CD4-positive, alpha-beta T cell treated with Interleukin-6 for 4 hours (primary cell): ENCODE measurements at places on chromosomes 7 and 10.
A peak's percentile ranks its signal among the peaks of the same experiment; 100 is the strongest.

GRCh38 chr7:37028909-37029440, 304.7 kb upstream of the AOAH start:
- DNase-seq, result peak; percentile 13

DNA sequence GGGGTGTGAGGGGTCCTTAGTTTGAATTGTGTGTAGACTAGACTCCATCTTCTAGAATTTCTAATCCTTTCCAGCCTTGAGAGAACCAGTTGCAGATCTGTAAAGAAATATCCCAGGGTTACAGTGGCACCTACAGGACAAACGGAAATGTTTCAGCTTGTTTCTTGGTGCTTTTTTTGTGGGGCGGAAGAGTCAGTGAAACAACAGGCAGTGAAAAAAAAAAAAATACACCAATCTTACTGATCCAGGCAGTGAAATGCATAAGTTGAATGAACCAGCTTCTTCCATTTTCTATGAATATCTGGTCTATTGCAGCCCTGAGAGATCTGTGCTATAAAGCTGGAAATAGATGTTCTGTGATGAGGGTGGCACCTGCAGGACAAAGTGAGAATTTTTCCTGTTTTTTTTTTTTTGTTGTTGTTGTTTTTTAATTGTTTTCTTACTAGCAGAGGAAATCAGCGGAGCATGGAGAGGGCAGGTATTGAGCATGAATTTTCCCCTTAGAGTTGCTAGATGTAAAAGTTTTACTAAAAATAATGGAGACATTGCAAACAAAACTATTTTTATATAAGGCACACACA, 81.9 kb upstream of the DYNC1I1 start:
- DNase-seq, result no peak

DNA sequence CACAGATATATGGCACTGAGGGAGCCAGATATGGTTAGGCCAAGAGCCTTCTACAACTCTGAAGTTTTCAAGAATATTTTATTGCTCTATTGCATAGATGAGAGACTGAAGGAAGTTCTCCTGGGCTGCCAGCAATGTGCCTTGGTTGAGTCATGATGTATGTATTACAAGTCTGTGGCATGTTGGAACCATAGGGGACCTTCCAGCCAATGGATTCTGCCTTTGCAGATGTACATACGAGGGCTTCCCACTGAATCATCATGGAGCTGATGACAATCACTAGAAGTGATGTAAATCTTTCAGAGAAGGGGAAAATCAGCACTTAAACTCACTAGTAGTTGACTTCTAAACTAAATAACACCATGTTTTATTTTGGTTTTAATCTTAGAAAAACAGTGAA, 419.5 kb downstream of the PHTF2 start:
- no peak for DNase-seq

- no peak for DNase-seq
These were observed 30.6 kb upstream of the TAX1BP1 start for GRCh38 chr7:27709137-27710075.

- no peak for DNase-seq
These were observed 26.3 kb upstream of the IFRD1 start for GRCh38 chr7:112423987-112424386.

DNA sequence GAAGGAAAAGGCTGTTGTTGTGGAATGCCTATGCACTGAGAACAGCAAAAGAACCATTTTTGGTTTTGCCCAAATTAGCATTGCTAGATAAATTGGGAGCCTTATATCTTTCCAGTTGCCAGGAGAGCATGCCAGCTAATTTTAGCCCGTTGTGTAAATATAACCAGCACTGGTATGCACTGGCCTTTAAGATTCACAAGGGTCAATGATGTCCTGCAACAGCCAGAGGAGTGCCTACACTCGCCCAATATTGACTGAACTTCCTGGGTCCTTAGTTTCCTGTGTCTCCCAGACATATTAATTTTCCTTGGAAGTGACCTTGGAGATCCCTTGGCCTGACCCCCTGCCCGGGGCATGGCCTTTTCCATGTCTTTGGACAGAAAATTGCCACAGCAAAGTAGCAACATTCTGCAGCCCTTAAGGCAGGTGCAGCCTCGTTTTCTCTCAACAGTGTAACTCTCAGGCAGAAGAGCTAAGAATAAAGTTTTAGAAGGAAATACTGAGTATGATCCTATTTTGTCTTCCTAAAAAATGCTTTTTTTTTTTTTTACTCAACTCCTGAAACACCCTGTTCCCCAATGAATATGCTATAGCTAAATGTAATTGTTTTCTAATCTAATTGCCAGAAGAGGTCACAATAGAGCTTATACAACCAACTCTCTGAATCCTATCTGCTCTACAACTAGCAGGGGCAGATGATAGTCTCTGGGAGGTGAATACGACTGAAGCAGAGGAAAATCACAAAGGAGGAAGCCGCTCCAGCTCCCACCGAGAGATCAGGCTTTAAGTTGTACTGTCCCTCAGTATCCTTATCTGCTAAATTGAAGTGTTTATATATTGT, 131.9 kb upstream of the PCGF5 start:
- DNase-seq, result no peak

- no peak for DNase-seq
These were observed 140.6 kb downstream of the FAM53B start for GRCh38 chr10:124603376-124604213.

- no peak for DNase-seq
These were observed 149.1 kb downstream of the GRID1 start for GRCh38 chr10:86217371-86218080.

GRCh38 chr10:77560052-77560451, 77.6 kb downstream of the KCNMA1 start:
- no peak for DNase-seq

- no peak for DNase-seq
These were observed 7.0 kb upstream of the PPP1R35 start for GRCh38 chr7:100443096-100443840.

- no peak for DNase-seq
These were observed 306.7 kb downstream of the CRPPA start for GRCh38 chr7:16114633-16115032.

GRCh38 chr7:158957921-158958491, 101.6 kb downstream of the DYNC2I1 start:
- peak; percentile 60 for DNase-seq

GRCh38 chr10:82282782-82283456, 407.9 kb downstream of the NRG3 start:
- DNase-seq, result no peak

- DNase-seq, result no peak
These were observed 222.4 kb downstream of the RPS24 start for GRCh38 chr10:78255796-78256638.

GRCh38 chr10:72679838-72680241, 12.1 kb upstream of the MCU start:
- no peak for DNase-seq

DNA sequence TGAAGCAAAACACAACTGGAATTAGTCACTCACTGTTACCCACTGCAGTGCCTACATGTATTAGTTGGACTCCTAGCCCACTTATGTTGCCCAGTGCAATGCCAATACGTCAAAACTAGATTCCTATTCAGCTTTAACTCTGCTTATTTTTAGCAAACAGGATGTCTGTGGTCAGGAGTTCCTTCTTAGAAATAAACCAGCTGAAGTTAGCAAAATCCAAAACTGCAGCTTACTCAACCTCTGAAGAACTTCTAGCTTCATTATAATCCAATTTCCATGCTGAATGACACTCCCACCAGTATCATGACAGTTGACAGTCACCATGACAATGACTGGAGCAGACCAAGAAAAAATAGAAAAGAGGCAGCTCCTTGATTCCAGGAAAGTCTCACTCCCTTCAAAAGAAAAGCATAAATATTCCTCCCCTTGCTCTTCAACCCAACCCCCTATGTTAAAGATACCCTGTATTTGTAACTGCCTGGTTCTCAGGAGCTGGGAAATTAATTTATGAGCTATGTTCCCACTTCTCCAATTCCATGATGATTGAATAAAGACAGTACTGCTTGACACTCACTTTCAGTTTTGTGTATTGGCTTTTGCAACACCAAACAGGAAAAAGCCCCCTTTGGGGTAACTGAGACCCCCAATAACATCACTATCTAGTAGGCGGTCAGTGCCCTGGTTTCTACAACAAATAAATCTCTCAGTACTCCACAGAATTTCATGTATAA, 327.4 kb downstream of the SORCS1 start:
- DNase-seq, result no peak

- DNase-seq, result no peak
These were observed 176.3 kb downstream of the GRID1 start for GRCh38 chr10:86190291-86190690.

DNA sequence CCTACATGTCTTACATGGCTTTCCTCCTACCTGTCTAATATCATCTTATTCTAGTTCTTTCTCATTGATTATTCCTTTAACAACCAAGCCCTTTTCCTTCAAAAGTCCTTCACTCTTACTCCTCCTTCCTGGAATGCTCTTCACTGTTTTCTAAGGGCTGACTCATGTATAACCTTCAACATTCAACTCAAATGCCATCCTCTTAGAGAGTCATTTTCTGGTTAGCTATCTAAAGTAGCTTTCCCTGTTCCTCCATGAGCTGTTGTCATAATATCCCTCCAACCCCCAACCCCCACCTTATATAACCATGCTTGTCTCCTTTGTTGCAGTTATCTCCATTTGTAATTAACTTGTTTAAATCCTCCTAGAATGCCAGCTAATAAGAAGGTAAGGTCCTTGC, 286.8 kb downstream of the ADK start:
- DNase-seq, result no peak

GRCh38 chr10:121325490-121326231, 272.6 kb downstream of the FGFR2 start:
- DNase-seq, result no peak

GRCh38 chr7:23955145-23955544, 245.1 kb downstream of the STK31 start:
- no peak for DNase-seq

GRCh38 chr7:86320341-86320740, 323.4 kb upstream of the GRM3 start:
- DNase-seq, result no peak

DNA sequence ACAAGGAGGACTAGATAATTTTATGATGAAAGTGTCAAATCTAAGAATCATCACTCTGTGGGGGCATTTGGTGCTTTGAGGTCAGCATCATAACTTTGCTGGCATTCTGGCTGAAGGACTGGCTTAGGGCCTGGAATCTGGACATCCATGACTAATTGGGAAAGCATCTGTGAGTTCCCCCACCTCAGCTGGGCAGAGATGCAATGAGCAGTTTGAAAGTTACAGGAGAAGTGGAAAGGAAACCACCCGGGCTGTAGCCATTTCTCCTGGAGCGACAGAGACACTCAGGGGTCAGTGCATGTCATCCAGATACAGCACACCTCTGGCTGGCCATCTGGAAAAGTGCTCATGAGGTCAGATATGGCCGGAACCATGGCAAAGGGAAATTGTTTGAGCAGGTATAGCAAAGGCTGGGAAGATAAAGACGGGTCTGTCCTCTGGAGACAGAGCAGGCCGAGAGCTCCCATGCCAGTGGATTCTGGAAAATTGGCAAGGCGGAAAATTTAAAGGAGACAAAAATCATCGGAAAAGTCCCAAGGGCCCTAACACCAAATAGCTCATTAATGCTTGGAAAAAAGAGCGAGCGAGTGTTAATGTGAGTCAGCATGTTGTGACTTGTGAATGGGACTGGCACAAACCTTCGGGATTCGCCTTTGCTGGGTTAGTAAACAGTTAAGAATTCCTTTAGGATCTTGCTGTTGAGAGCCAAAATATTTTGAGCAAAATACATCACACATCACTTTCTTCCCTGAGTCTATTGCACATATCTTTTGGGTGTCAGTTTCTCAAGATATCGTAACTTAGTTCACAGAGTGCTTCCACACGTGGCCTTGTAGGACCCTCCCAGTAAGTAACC, 188.4 kb upstream of the AGK start:
- DNase-seq, result no peak

GRCh38 chr7:81235997-81236396, 317.1 kb upstream of the SEMA3C start:
- DNase-seq, result no peak

DNA sequence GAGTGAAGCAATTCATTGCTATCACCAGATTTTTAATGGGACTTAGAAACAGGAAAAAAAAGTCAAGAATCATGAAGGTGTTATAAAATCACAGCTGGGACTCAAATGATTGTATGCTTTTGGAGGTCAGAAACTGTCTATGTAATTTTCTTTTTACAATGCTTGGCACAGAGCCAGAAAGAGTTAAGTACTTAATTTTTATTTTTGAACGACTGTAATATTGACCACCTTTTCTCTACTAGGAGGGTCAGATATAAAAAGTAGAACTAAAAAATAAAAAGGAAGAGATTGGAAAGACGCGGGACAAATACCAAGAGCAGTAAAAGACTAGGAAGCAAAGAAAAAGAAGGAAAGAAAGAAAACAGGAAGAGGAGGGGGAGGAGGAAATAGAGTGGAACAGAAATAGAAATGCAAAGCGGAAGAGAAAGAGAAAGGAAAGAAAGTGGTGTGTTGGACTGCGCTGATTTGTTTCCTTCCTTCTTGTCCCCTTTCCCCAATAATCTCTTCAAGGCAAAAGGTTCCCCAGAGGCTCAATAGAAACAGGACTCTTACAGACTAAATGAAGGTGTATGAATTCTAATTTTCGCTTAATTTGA, 23.2 kb upstream of the C1GALT1 start:
- no peak for DNase-seq

DNA sequence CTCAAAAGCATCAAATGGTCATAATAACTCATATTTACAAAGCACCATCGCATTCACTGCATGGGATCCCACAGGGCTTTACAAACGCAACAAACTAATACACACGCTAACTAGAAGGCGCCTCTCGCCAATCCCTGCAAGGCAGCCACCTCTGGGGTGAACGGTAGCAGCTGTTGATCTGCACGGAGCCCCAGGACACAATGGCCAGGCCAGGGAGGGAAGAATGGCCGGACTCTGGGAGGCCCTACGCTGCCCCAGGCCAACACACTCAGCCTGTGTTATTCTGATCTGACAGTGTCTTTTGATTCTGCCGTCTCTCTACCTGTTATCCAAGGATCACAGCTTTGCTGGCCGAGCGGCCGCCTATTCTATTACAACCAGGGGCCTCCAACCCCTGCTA, 41.8 kb downstream of the HABP2 start:
- no peak for DNase-seq

GRCh38 chr10:128859738-128860386, 607.2 kb upstream of the MGMT start:
- DNase-seq, result peak; percentile 8

- no peak for DNase-seq
These were observed 29.7 kb downstream of the HIF1AN start for GRCh38 chr10:100565206-100565985.

GRCh38 chr7:927031-927671, 27.3 kb downstream of the ADAP1 start:
- DNase-seq, result no peak

- no peak for DNase-seq
These were observed 40.1 kb downstream of the NHLRC2 start for GRCh38 chr10:113894581-113894980.
